ENCODE measurements at places on chromosomes 3 and 15. TPM values are rescaled to one million over a fixed set of nuclear protein-coding genes. Genes with fewer than 3 reads are reported as not detected.

TBL1XR1 gene
- 483 TPM for total RNA-seq

GUCA1C gene
- 3.9 TPM for total RNA-seq

GNB4 gene
- 42.0 TPM for total RNA-seq

TERC gene
- 16.7 TPM for total RNA-seq

NOX5 gene
- not detected for total RNA-seq

AHSG gene
- total RNA-seq: not detected

CCPG1 gene
- 41.8 TPM for total RNA-seq

ERICH6 gene
- not detected for total RNA-seq

POLQ gene
- total RNA-seq: 0.45 TPM

SERPINI1 gene
- 4.8 TPM for total RNA-seq

SPG11 gene
- total RNA-seq: 68.8 TPM

NMB gene
- total RNA-seq: 8.7 TPM

ALDH1A2 gene
- 26.8 TPM for total RNA-seq

Data from renal cortical epithelial cell (primary cell).